G401 (cell line): ENCODE measurements at places on chromosomes 1 and 21. TPM values are rescaled to one million over a fixed set of nuclear protein-coding genes. Genes with fewer than 3 reads are reported as not detected.
A peak's percentile ranks its signal among the peaks of the same experiment; 100 is the strongest.

- DNase-seq: no peak
Observed at GRCh38 chr1:104787866-104788510, 1038.3 kb downstream of the AMY1C start.

DNA sequence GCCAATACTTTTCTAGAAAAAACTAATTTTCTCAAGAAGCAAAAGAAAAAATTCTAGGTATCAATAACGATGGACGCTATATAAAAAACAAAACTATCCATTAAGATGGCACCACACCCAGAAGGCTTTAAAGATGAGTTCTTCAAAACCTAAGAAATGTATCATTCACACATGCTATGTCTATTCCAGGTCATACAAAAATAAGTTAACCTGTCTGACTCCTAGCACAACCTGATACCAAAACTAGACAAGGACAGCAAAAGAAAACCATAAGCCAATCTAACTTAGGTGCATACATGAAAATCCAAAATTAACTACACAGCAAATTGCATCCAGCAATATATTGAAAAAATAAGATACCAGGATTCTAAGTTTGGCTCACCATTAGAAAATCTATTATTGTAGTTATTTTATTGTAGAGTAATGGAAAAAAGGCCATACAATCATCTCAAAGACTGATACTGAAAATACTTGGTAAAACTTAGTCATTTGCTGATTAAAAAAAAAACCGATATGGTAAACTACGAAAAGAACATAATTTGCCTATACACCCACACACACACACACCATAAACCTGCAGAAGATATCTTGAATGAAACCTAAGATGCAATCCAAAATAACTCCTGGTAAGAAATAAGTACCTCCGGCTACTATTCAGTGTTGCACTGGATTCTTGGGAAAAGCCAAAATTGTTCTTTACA, 55.0 kb downstream of the TRAF5 start:
- DNase-seq: no peak

DNA sequence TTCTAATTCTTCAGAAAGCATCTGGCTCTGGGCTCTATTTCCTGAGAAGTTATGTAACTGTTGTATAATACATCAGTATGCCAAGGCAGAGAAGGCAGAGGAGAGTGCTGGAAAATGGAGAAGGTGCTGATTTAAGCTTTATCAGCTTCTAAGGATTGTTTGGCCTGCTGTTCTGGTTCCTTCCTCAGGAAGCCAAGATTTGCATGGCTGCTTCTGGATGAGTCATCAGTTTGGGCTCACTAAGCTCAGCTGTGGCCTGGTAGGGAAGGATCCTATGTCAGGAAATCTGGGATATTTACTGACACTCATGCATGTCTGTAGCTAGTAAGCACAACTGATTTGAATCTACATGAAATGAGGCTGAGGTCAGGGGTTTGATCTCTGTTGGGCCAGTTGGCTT, 73.2 kb upstream of the ADGRL4 start:
- DNase-seq: no peak

GRCh38 chr1:27487966-27488884, 1.7 kb downstream of the WASF2 start:
- peak; percentile 35 for DNase-seq

DNA sequence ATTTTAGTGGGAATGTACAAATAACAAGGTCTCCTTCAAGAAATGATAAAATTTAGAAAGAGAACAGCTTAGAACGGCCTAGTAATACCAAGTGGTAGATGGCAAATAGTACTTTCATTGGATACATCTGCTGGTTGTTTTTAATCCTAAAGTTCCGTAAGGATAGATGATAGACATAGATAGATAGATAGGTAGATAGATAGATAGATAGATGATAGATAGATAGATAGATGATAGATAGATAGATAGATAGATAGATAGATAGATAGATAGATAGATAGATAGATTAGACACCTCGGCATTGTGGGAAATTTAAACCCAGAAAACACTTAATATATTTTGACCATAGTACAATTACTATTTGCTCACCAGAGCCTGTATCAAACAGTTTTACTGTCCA, 288.5 kb downstream of the TPR start:
- no peak for DNase-seq

DNA sequence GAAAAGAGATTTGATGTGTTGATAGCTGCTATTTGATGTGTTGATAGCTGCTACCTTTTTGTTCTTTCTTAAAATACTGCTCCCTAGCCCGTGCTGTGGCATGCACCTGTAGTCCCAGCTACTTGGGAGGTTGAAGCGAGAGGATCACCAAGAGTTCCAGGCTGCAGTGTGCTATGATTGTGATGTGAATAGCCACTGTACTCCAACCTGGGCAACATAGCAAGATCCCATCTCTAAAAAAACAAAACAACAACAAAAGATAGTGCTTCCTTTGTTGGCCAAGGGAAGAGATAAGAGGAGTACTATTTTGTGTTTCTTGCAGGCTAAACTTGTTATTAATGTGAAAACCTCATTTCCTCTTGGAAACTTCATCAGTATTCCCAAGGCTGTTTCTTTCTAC, 6.1 kb downstream of the GPSM2 start:
- DNase-seq: no peak

GRCh38 chr1:98557895-98558294, 103.6 kb upstream of the SNX7 start:
- peak; percentile 2 for DNase-seq

DNA sequence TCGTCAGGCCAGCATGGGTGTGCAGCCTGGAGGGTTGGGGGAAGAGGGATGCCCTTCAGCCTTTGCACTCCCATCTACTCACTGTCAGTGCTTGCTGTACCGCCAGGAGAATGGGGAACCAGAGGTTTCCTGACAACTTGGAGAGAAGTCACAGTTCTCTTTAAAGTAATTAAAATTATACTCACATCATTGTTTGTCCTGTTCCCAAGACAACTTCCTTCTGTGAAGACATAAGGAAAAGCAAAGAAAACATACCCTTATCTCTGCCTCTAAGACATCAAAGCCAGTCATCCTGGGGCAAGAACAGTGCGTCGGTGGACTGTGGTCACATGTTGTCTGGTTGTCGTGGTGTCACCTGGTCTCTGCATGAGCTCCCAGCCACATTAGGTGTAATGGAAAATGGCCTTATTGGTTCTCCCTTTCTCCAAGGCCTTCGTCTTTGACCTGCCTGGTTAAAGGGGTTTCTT, 17.6 kb downstream of the TRAF5 start:
- DNase-seq: no peak

GRCh38 chr1:235297579-235297978, 30.4 kb downstream of the ARID4B start:
- DNase-seq: no peak

DNA sequence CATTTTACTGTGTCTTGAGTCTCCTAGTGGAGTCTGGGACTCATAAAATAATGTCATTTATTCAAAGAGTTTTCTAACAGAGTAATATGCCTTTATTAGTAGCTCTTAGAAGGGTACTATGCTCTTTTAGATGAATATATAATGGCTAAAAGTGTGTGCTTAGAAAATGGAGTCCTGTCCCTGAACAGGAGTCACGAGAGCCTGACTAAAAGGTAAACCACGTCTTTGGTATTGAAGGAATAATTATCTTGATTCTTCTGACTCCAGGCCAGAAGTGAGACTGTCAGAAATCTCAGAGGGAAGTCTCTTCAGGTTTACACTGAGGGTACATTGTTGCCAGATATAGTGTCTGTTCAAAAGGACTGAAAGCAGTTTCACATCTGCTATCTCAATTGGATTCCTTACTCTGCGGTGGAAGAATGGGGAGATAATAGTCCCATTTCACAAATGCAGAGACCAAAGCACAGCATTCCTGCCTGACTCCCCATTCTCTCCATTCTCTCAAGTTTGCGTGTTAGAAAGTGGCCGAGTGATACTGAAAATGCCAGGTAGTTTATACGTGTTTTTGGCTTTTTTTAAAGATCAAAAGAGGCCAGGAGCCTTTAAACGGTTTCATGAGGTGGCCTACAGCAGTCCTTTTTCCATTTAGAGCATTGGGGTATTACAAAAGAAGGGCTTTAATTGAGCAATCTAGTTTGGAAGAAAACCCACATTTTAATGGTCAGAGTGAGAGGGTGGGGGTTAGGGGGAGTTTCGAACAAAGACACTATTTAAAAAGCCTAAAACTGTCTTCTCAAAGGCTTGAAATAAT, 176.6 kb downstream of the VPS13D start:
- no peak for DNase-seq

GRCh38 chr1:151476083-151476482, 16.8 kb upstream of the POGZ start:
- DNase-seq: no peak

DNA sequence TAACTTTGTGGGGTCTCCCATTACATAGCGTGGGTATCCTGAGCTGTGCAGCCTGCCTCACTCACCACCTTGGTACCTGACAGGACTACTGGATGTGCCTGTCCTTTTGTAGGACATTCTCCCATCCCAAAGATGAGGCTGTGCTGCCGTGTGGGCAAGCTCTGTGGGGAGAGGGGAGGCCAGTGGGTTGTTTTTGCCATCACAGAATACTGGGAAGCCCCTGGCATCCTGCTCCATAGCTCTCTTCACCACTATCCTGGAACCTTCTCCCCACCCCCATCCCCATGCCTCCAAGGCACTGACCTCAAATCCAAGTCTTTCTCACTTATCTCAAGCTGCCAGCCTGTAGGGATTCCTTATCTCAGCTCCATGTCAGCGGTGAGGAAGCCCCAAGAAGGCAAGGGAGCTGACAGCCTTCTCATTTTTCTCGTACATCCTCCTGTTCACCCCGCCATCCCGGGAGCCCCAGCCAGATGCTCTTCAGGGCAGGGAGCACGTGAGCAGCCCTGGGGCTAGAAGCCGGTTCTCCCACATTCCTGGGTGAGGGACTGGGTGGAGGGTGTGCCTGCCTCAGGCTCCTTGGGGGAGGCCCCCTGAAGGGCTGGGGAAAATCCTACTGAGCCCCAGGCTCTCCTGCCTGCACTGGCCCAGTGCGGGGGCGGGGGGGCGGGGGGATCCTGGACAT, 2.4 kb upstream of the ELF3 start:
- DNase-seq: no peak

- DNase-seq: no peak
Observed at GRCh38 chr1:10665930-10666850, 130.3 kb downstream of the CASZ1 start.

- no peak for DNase-seq
Observed at GRCh38 chr1:164577291-164577690, 18.3 kb downstream of the PBX1 start.

GRCh38 chr1:102191723-102192122, 195.0 kb upstream of the OLFM3 start:
- DNase-seq: peak; percentile 90

DNA sequence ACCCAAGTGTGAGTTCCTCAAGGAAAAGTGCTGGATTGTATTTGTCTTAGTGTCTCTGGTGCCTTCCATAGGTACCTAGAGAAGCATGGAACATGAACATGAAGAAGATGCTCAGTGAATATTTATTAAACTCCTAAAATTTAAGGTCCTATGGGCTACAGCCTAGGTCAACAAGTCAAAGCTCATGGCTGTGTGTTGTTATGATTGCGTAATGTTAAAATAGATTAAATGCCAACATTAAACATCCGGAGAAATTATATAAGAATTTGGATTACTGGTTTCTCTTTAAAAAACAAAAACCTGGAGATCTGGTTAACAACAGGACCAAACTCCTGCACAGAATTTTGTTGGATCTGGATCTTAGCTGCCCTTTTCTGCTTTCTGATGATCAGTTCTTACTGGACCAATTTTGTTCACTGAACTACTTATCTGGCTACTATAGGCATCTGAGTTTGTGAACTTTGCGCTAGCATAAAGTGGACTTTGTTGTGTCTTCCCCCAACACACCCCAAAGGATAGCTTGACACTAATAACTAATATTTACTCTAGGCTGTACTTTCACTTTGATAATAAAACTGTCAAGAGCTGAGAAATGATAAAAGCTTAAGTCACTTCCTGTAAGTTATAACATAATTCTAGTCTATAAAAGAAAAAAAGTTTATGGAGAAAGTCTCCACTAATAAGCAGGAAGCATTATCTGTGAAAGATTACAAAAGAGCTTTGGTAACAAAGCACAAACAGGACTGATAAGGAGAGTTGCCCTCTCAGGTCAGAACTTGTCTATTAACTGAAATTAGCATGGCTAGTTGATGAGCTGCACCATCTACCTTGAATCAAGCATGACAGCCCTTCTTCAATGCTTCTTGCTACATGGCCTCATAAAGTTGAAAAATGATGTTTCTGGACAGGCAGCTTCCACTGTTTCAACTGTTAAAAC, 20.7 kb downstream of the F5 start:
- no peak for DNase-seq

DNA sequence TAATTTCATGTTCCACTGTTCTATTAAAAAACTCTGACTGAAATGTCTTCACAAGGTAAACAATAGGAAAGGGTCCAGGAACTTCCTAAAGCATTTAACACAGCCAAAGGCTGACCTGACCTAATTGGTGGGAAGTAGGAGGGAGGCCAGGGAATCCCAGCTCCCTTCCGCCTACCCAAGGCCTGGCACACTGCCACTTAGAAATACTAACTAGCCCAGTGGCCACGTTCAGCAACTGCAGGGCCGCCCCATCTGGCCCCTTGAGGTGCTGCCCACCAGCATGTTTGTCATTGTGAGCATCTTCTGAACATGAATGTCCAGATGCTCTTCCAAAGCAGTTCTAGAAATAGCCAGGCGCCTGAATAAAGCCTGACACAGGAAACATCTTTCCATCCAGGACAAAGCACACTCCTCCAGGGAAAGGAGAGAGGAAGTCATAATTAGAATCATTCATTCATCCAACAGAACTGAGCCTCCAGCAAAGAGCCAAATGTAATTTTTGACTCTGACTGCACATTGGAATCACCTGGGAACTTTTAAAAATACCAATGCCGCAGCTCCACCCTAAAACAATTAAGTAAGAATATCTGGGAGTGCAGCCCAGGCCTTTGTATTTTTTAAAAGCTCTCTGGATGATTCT, 44.6 kb upstream of the BCL9 start:
- DNase-seq: no peak

GRCh38 chr1:244456586-244456985, 4.5 kb upstream of the CATSPERE start:
- no peak for DNase-seq

HCRTR1 gene
- total RNA-seq: 2.0 and 4.2 TPM in 2 replicates

RBM11 gene
- 0.62 TPM in 1 of 2 replicates, not detected in the other for total RNA-seq

ANGPTL1 gene
- not detected in 2 replicates for total RNA-seq

BCL2L15 gene
- total RNA-seq: 0.64 TPM in 1 of 2 replicates, not detected in the other

CSF3R gene
- total RNA-seq: not detected in 2 replicates

WNT4 gene
- total RNA-seq: 0.27 and 0.86 TPM in 2 replicates

ACOT11 gene
- total RNA-seq: 7.1 and 13.6 TPM in 2 replicates

CCNL2 gene
- total RNA-seq: 79.4 and 105 TPM in 2 replicates

PIK3R3 gene
- 14.3 and 15.8 TPM in 2 replicates for total RNA-seq
